ENCODE measurements at places on chromosomes 7 and 10.
A peak's percentile ranks its signal among the peaks of the same experiment; 100 is the strongest.

GRCh38 chr7:132232406-132232805 is 343.9 kb downstream of the PLXNA4 start:
- DNase-seq = no peak

GRCh38 chr7:15685358-15686294 is 857 bp downstream of the MEOX2 start:
- no peak for DNase-seq

GRCh38 chr7:47408675-47409074 is 173.2 kb downstream of the TNS3 start:
- DNase-seq = no peak

GRCh38 chr7:140478246-140479061 is 851 bp downstream of the MKRN1 start:
- peak; percentile 22 for DNase-seq

DNA sequence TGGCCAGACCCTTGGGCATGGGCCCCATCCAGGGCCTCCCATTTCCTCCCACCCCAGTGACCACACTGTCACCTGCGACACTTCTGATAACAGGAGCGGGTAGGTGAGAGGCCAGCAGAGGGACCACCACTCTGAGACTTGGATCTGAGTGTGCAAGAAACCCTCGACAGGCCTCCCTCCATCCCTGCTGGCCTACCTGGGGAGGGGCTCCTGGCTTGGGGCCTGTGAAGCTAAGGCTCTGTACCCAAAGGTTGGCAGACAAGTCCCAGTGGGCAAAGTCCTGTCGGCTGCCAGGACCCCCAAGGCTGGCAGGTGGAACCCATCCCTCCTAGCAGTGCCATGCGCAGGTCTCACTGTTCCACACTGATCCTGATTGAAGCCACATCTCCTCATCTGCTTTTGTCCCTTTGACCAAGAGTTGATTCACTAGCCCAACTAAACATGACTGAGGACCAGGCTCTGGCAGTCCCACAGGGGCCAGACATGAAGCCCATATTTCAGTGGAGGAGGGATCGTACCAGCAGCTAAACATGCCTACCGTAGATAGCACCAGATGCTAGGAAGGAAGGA is 1.2 kb upstream of the PGAM2 start:
- no peak for DNase-seq

GRCh38 chr7:32069116-32069650 is 1.0 kb downstream of the PDE1C start:
- DNase-seq = no peak

- DNase-seq = no peak
Observed at GRCh38 chr7:78125884-78126283, 327.3 kb downstream of the PHTF2 start.

DNA sequence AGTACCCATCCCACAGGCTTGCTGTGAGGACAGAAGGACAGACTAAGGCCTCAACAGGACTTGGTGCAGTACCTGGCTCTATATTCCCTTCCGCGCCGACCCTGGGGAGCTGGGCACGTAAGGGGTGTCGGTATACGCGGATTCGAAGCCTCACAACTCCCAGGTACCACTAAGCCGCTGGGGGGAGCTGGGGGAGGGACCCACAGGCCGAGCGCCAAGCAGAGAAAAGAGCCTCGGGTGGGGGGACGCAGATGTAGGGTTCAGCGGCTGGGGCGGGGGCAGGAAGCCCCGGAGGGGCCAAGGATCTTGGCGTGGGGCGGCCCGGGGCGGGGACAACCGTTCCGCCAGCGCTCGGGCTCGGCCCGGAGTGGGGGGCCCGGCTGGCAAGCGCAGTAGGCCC is 126.4 kb upstream of the ZNF746 start:
- DNase-seq = no peak

- no peak for DNase-seq
Observed at GRCh38 chr10:124985162-124985561, 43.2 kb downstream of the ZRANB1 start.

DNA sequence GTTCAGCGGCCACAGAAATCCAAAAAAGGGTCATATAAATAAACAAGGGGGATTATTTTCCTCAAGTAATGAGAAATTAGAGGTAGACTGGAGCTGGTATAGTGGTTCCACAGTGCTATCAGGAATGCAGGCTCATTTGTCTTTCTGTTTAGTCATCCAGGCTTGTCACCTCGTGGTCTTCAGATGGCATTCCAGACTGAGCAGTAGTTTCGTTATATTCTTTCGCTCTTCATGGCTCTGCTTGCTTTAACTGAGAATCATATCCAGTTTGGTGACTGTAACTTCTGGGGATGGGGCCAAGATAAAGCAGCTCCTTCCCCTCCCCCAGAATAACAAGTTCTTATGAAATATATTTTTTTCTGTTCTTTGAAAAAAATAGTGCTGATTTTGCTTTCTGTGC is 9.5 kb downstream of the ANKIB1 start:
- DNase-seq = no peak

DNA sequence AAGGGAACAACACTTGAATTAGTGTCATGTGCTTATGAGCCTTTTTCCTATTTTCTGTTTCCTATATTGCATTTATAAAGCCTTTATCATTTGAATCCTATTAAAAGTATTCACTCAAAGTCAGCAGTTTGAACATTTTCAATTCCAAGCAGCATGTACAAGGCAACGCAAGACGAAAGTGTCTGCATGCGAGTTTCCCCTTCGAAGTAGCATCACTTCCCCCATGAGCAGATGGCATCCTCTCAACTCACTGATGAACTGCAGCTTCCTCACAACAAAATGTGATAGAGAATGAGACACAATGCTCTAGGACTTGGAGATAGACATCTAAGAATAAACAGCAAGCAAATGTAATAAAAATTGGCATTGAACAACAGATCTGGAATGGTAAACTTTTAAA is 270.7 kb downstream of the PRPF18 start:
- no peak for DNase-seq

GRCh38 chr10:83555264-83555663 is 584.0 kb upstream of the GHITM start:
- no peak for DNase-seq

GRCh38 chr7:106599343-106599698 is 61.6 kb downstream of the CCDC71L start:
- no peak for DNase-seq

DNA sequence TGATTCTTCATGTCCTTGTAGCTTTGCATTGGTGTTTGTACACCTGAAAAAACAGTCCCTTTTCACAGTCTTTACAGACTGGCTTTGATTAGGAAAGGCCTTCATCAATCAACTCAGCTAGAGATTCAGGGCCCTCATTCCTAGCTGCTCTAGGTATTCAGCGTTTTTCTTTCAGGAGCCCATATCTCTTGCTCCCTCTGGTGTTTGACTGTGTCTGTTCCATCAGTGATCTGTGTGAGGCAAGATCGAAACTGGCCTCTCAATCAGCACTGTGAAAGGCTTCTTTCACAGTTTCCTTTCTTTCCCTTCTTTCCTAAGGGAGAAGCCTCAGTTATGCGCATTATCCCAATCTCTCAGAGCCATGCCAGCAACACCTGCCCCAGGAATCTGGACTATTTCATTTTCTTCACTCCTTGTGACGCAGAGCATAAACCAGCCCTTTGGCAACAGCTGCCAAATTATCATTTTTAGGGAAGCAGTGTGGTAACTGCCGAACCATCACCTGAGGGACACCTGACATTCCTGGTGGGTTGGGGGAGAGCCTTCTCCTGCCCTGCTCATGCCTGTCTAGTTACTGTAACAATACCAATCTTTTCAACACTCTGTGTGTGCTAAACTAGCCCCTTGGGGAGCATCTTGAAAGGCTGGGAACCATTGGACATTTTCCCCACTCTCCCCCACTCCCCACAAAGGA is 75.7 kb upstream of the CCDC71L start:
- no peak for DNase-seq

DNA sequence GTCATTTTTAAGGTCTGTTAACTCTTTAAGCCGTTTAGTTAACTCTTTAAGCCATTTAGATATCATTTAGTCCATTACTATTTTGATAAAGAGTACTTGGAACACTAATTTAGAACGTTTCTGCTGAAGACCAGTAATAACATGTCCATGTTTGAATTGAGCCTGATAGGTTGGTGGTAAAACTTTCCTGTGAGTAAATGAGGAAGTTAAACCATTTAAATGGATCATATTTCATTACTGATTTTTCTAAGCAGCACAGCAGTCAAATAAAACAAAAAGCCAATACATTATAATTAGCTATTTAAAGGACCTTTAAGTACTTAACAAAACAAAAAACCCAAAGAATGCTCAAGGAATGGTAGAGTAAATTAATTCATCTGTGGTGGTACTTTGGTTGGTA is 29.4 kb downstream of the PHTF2 start:
- no peak for DNase-seq

DNA sequence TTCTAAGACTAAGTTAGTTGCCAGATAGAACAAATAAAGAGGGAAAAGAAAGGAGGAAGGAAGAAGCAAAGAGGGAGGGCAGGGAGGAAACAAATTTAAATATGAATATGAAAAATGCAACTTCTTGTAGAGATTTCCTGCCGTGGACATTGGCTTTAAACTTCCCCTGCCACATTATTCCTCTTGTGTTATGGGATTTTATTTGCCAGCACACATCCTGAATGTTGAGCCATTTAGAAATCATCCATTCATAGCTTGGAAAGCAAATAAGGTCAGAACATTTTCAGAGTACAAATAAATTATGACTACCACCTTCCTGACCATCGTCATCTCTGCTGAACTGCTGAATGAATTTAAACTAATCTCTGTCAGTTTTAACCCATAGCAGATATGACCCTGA is 911.9 kb upstream of the LRRN3 start:
- DNase-seq = no peak

DNA sequence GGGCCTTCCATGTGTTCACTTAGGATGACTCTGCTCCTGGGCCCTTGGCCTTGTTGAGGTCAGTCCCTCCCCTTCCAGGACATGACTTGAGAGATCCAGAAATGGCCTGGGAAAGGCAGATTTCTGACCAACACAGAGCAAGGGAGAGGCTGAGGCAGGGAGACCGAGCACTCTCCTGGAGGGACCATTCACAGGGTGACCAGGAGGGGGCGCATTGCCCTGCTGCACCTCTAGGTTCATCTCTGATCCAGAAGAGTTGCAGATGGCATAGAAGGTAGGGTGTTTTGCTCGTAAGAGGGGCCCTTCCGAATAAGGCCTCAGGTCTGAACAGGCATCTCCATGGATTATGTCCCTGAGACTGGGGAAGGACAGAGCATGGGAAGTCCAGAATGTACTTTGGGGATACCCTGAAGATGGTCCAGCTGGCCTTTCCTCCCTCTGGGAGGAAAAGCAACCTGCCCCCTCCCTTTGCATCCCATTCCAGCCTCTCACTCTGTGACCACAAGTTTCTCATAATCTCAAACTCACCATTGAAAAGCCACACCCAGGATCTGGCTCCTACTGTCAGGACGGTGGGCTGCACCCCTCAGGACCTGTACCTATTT is 6.6 kb downstream of the DMBT1 start:
- no peak for DNase-seq

- DNase-seq = no peak
Observed at GRCh38 chr10:10270126-10271050, 747.3 kb upstream of the CELF2 start.

GRCh38 chr7:121954803-121955202 is 81.8 kb downstream of the PTPRZ1 start:
- no peak for DNase-seq

DNA sequence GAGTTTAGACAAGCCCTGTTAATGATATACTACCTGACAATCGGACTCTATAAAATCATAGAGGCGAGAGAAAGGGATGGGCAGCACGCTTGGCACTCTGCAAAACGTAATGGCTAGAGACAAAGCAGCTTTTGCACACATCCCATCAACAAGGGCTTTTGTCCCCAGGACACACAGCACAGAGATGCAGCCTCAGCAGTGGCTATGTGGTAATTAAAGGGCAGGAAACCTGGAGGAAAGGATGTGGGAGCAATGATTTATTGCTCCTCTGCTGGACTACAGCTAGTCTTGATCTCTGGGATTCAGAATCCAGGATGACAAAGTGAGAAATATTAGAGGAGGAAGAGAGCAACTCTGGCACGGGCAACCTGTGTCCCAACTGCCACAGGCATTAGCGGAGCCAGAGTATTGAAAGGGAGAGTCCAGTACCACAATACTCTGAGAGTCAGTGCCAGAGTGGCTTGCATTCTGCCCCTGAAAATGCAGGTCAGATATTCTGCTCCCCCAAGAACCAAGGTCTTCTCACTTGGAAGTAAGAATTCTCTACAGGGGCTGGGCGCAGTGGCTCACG is 96.5 kb downstream of the ARMH3 start:
- DNase-seq = no peak

- DNase-seq = no peak
Observed at GRCh38 chr7:103902917-103903316, 86.5 kb downstream of the RELN start.

GRCh38 chr10:25661632-25662031 is 272.4 kb upstream of the MYO3A start:
- DNase-seq = no peak

GRCh38 chr7:36939816-36940215 is 215.5 kb upstream of the AOAH start:
- no peak for DNase-seq

DNA sequence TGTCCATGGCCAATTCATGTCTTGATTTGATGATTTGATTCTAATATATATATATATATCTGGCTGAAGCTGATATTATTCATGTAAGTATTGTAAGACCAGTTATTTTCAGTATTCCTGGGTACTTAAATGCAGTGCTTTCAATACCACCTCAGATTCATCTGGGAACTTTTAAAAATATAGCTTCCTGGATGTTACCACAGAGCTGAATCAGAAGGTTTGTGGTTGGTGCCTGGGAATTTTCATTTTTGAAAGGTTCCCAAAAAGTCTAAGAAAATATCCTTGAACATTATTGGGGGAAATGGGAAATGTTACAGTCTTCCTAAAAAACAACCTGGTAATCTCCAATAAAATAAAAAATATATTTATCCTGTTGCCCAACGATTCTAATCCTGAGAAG is 10.7 kb upstream of the PPP3CB start:
- DNase-seq = no peak

DNA sequence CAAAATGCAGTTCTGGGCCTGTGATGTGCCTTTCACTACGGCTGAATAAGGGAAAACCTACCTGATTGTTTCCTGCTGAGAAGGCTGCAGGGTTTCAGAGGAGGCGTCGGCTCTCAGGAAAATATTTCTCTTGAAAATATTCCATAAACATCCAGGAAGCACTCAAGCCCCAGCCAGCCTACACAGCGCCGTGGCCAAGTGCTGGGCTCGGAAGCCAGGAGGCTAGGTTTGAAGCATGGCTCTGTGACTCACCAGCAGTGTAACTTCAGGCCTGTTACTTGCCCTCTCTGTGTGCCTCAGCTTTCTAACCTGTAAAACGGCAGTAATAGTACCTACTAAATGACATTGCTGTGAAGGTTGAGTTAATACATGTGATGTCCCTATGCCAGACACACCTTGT is 399.1 kb downstream of the GATA3 start:
- no peak for DNase-seq

- DNase-seq = no peak
Observed at GRCh38 chr10:100882671-100883311, 30.0 kb upstream of the SLF2 start.

GRCh38 chr7:143391462-143392404 is 10.6 kb downstream of the ZYX start:
- no peak for DNase-seq

DNA sequence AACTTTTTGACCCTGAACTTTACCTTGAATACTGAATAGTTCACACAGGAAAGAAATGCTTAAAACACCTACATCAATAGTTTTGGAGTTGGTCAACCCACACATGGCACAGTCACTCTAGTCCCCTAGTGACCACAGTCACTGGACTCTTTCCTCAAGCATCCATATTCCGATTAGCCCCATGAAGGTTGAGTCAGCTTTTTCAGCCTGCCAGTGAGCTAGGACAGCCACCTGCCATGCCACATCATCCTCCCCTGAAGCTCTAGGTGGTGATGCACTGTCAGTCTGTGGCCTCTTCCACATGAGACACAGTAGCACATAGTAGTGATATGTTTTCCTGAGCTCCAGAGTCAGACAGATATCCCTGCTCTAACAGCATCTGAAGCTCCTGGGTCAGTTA is 537.2 kb downstream of the XPNPEP1 start:
- no peak for DNase-seq

All from stimulated activated CD4-positive, alpha-beta T cell treated with anti-CD3 and anti-CD28 coated beads, TNF-alpha, amount 100 ng/mL, for 1 hour (primary cell).